Activated T-cell treated with anti-CD3 and anti-CD28 coated beads, Interleukin-2, amount 50 U/mL, for 48 hours (primary cell): ENCODE measurements at places on chromosomes 11 and 22.

DNA sequence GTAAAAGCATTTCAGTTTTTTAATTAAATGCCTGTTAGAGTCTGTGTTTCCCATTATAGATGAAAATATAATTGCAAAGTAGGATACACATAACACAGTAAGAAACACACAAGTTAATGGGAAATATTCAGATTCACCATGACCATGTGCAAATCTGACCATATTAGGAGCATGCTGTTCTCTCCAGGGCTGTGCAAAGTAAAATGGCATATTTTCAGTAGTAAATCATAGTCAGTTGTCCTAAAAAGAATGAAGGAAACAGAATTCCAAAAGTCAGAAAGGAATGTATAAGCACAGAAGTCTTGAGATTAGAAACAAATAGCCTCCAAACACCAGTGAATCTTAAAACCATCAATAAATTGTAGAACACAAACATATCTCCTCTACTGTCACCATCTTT, 44.4 kb downstream of the CNTN5 start:
- DNase-seq = no peak

- DNase-seq = no peak
These were observed 926 bp downstream of the PRR5L start for GRCh38 chr11:36296884-36297543.

DNA sequence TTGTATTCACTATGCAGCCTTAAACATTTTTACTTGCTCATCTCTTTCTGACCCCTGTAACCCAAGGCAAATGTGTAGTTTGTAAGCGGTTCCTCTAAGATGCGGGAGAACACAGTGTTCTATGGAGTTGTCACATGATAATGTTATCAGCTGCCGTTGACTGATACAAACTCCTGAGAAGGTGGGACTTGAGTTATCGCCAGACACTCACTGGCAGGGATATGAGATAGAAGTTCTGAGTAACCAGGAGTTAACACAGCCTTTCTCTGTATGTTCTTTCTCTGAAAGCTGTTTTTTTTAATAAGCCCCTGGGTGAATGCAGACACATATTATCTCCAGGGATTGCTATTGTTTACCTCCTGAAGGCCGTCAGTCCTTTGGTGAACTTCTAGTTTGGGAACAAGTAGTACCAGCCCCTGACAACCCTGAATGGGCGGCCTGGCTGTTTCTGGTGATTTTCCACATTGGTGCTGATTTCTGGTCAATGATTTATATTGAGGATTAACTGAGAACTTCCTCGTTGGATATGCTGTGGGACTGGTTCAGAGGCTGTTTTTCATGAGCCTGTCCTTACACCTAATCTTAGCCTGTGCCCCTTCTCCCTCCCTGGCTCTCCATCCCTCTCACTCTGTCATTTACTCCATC, 155.3 kb upstream of the RASSF10 start:
- DNase-seq = no peak

DNA sequence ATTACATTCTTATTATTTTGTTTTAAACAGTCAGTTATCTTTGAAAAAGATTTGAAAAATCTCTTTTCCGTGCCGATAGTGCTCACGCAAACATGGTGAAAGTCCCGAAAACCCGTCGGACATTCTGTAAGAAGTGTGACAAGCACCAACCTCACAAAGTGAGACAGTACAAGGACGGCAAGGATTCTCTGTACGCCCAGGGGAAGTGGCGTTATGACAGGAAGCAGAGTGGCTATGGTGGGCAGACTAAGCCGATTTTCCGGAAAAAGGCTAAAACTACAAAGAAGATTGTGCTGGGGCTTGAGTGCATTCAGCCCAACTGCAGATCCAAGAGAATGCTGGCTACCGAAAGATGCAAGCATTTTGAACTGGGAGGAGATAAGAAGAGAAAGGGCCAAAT, 28.7 kb upstream of the CTSD start:
- no peak for DNase-seq

DNA sequence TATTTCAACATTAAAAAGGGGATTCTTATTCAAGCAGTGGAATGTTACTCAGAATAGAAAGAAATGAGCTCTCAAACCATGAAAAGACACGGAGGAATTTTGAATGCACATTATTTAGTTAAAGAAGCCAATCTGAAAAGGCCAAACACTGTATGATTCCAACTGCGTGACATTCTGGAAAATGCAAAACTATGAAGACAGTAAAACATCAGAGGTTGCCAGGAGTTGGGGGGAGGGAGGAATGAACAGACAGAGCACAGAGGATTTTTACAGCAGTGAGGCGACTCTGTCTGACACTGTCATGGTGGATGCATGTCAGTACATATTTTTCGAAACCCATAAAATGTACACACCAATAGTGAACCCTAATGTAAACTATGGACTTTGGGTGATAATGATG, 22.9 kb upstream of the THY1 start:
- no peak for DNase-seq

DNA sequence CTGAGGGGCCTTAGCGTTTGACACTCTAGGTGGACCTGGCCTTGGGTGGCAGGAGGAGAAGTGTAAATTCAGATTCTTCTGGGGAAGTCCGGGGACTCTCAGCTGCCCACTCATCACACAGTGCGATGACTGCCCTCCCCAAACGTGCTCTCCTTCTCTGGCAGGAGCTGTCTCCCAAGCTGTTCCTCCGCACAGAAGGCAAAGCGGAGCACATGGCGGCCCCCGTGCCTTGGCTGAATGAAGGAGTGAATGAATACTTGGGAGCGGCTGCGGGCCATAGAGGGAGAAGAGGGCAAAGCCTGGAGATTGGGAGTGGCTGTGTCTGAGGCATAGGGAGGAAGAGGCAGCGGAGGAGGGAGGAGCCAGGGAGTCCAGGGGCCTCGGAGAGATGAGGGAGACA, 6.9 kb upstream of the NAA40 start:
- no peak for DNase-seq

DNA sequence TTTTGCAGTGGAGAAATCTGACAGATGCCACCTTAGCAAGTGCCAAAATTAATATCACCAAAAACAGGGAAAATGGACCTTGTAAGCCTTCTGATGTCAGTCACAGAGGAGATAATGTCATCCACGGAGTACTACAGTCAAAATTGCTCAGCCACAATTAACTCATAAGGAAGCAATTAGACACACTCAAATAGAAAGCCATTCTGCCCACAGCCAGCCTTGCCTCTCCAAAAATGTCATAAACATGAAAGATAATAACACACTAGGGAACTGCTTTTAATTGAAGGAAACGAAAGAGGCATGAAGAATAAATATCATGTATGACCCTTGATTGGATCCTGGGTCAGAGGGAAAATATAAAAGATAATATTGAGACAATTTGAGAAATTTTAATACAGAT, 505.6 kb upstream of the API5 start:
- DNase-seq = no peak

GRCh38 chr11:102620818-102621561, 4.1 kb downstream of the MMP20 start:
- DNase-seq = no peak

DNA sequence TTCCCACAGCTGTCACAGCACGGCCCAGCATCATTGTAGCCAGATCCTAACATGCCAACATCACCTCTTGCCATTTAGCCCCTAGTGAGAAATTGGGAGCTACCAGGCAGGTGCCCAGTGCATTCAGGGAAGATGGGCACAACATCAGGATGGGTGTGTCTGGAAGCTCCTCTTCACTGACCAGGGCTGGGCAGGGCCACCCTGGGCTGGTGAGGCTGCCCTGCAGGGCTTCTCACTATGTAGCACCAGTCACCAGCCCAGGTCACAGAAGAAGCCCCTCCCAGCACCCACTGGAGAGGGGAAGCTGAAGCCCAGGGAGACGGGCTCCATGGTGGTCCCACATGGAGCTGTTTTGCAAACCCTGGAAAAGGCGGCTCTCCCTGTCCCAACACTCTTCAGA, 13.9 kb downstream of the ZNF74 start:
- no peak for DNase-seq

DNA sequence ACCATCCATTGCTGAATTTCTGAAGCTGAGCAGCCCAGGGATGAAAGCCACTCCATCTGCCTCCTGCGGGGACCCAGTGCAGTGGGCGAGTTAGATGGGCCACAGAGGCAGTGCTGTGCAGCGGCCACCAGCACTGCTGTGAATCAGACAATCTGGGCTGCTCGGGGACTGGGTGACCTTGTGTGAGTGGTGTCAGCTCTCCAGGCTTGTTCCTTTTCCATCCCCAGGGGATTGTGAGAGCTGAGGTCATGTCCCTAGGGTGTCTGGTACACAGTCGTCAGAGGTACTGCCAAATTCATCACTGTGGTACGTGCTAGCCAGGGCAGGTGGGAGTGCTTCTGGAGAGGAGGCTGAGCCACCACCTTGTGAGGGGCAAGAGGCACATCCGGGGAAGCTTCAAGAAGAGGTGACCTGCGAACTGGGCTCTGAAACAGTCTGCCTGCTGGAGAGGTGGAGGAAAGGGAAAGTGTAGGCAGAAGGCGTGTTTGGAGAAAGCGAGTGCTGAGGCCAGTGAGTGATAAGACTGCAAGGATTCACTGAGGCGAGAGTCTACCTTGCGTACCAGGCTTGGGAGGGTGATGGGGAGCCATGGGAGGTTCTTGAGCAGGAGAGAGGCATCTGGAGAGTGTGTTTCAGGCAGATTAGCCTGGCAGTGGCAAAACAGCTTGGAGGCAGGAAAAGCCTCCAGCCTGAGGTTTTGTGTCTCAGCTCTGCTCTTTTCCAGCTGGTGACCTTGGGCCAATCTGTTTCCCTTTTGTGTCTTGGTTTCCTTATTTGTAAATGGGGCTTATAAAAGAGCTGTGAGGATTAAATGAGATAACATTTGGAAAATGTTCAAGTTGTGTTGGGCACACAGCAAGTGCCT, 22.7 kb downstream of the CACNA1I start:
- no peak for DNase-seq

DNA sequence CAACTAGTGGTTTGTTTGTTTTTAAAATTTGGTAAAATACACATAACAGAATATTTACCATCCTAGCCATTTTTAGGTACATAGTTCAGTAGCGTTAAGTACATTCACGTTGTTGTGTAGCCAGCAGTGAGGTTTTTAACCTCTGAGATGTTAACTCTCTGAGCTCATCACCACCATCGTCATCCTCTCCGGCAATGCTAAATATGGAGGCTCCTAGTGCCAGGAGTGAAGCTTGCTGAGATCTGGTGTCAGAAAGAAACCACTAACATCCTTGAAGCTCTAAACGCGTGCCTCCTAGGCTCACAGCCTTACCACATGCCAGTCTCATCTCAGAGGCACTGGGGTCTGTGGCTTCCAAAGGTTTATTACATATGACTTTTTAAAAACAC, 330.2 kb upstream of the B3GAT1 start:
- no peak for DNase-seq

- no peak for DNase-seq
These were observed 20.6 kb downstream of the PACSIN2 start for GRCh38 chr22:42994276-42994916.
